Fibroblast of pulmonary artery (primary cell): ENCODE measurements at places on chromosomes 4 and X.

DNA sequence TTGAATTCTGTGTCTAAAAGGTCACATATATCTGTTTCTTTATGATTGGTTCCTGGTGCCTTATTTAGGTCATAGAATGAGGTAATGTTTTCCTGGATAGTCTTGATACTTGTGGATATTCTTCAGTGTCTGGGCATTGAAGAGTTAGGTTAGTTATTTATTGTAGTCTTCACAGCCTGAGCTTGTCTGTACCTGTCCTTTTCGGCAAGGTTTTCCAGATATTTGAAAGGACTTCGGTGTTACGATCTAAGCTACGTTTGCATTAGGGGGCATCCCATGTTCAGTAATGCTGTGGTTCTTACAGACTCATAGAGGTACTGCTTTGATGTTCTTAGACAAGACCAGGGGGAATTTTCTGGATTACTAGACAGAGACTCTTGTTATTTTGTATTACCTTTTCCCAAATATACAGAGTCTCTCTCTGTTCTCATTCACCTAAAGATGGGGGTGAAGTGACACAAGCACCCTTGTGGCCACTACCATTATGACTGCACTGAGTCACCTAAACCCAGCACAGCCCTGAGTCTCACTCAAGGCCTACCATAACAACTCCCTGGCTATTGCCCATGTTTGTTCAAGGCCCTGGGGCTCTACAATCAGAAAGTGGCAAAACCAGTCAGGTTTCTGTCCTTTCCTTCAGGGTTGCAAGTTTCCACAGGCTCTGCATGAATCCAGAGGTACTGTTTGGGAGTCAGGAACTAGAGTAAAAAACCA lies 30.1 kb upstream of the CYSLTR1 start:
- no peak for DNase-seq

- DNase-seq, result no peak
Measured at GRCh38 chrX:106901341-106901740, 1.8 kb downstream of the RIPPLY1 start.

DNA sequence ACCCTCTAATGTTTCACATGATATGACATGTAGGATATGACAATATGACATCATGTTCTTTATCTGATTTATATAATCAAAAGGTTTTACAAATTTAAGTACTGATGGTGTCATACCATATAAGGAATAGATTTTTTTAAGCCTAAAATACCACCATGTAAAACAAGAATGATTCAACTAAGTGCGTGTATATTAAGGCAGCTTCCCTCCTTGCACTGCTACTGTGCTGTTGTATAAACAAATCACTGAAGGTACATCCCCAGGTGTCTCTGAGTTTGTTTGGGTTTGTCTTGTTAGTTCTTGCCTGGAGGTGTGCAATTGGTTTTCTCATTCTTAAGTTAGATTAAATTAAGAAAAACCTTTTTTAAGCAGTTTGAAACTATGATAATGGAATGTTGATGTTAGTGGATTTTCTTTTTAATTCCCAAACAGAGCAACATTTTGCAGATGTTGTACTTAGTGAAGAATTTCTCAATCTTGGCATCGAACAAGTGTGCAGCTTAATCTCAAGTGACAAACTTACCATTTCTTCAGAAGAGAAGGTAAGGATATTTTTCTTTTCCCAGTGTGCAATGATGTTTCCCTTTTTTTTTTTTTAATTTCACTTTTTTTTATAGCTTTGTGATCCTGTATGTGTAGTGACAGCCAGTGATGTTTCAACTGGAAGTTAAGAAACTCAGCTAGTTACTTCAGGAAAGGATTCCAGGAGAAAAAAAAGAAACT lies 33.4 kb upstream of the MSMO1 start:
- peak; percentile 11 for DNase-seq

DNA sequence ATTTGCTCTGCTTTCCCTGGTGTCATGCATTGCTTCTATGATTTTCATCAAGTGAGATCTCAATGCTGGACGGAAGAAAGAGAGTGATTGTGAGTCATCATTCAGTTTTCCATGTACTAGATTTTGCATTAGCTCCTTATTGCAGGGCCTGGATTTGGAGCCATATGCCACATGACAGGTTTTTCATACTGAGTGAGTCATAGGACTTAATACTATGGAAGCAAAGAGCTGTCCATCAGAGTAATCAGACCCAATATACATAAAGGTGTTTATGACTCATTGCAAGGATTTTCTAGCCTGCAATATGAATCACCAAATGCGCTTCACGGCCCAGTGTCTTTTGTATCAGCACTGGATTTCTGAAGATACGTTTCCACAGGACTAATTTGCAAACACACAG lies 11.2 kb upstream of the TFDP3 start:
- no peak for DNase-seq

- DNase-seq, result no peak
Measured at GRCh38 chr4:7430368-7430964, 4.3 kb downstream of the PSAPL1 start.

GRCh38 chr4:14008494-14008893 lies 381.0 kb upstream of the BOD1L1 start:
- DNase-seq, result no peak

- no peak for DNase-seq
Measured at GRCh38 chrX:150477371-150477770, 91.0 kb upstream of the MTM1 start.
